ENCODE measurements at places on chromosomes 6 and 20.

DNA sequence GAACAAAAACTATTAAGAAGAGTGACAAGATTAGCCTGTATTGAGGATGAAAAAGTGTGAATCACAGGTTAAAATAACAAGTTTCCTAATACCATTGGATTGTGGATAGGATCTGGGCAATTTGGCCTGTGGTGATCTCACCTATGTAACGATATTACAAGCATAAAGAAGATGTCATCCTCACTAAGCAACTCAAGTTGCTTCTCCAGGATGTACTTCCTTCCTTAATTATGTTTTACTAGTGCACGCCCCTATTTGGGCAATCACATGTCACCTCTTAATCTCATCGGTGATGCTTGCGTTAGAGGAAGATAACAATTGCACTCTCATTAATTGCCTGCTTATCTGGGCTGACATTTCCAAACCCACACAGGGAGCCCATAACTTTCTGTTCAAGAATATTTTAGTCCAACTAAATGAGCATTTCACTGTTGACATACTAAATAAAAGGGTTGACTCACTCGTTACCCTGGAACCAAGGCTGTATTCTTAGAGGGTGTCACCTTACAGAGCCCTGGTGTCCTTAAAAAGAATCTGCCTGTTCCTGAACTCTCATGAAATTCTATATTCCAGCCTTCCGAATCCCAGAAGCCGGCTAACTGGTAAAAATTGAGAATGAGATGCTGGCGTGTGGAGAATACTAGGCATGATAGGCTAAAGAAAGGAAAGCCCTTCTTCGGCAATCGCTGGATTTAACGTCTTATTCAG, 88.2 kb upstream of the ATXN1 start:
- H3K27ac ChIP-seq = no peak overlapping the region
- no peak overlapping the region for H3K4me3 ChIP-seq
- no peak for DNase-seq
- no peaks in the 10 kb centered on the region for H3K27me3 ChIP-seq
- peaks cover 4% of the 10 kb centered on the region for H3K4me1 ChIP-seq
- H3K36me3 ChIP-seq = no peaks in the 10 kb centered on the region

DNA sequence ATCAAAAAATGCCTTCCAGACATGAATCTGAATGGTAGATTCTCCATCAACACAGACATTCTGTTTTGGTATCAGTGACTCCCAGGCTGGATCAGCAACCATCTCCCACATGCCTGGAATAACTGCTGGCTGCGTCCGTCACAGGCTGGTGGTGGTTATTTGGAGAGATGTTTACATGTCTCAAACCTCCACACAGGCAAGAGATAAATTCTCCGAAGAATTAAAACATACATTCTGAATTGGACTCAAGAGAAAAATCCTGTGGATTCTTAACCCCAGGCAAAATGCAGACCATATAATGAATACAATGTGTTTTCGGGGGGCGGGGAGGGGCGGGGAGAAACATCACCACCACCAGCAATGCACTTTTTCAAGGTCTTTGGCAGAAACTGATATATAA, 108.2 kb downstream of the THBS2 start:
- no peak overlapping the region for H3K27ac ChIP-seq
- no peaks in the 10 kb centered on the region for H3K27me3 ChIP-seq
- no peaks in the 10 kb centered on the region for H3K36me3 ChIP-seq
- peaks cover 17% of the 10 kb centered on the region for H3K4me1 ChIP-seq

DNA sequence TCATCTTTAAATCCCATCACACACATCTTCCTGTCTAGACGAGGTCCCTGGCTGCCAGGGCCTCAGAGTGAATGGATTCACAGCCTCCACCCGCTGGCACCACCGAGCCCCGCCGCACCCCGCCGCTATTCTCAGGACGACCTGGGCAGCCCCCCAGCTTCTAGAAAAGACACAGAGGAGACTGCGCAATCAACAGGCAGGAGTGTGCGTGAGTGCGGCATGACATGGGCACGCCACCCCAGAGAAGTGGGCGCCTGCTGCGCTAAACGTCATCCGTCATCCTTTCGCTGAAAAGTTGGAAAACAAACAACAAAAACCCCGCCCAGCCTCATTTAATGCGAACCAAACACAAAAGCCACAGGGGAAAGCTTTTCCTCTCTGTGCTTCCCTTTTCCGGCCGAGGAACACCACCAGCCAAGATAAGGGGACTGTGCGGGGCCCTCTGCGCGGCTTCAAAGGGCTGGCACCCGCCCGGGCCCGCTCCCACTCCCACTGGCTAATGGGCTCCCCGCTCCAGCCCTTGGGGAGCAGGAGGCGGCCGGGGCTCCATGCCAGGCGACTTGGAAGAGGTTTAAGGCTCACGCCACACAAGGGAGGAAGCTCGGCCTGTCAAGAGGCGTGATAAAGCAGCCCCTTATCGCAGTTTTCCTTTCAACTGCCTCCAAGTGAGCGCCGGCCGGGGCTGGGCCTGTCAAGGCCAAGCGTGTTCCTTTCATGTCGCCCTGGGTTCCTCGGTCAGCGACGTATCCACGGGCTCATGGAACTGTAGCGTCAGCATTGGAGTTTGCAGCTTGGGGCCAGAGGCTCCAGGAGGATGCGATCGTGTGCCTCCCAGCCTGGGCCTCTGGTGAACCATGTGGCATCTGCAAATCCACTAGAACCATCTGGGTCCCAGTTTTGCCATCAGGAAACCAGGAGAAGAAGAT, 50.1 kb downstream of the NFATC2 start:
- H3K27ac ChIP-seq = no peak overlapping the region
- no peaks in the 10 kb centered on the region for H3K27me3 ChIP-seq
- H3K4me3 ChIP-seq = peak overlapping the region; percentile 63
- peaks cover 4% of the 10 kb centered on the region for H3K4me1 ChIP-seq
- H3K36me3 ChIP-seq = no peaks in the 10 kb centered on the region

GRCh38 chr6:32922083-32922482, 18.7 kb downstream of the HLA-DMB start:
- H3K36me3 ChIP-seq = no peaks in the 10 kb centered on the region
- H3K27ac ChIP-seq = no peak overlapping the region
- no peak for DNase-seq
- no peaks in the 10 kb centered on the region for H3K4me1 ChIP-seq
- no peak overlapping the region for H3K4me3 ChIP-seq

DNA sequence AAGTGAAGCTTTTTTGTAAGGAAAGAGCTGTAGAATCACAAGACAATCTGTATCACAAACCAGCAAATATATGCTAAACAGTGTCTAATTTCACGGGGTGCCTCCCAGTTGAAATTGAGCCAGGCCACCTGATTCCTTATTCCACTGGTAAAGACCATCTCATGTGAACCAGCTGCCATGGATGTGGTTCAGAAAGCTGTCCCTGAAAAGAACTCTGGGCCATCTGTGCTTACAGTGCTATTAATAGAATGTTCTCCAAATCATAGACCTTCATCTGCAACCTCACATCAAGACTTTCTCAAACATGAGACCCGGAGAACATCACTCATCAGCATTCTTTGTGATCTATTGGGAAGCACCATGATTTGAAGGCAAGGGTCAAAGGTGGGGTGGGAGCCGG, 89.7 kb downstream of the FBXO5 start:
- H3K4me3 ChIP-seq = no peak overlapping the region
- H3K4me1 ChIP-seq = no peaks in the 10 kb centered on the region
- no peak overlapping the region for H3K27ac ChIP-seq
- no peaks in the 10 kb centered on the region for H3K27me3 ChIP-seq
- DNase-seq = no peak
- H3K36me3 ChIP-seq = no peaks in the 10 kb centered on the region

DNA sequence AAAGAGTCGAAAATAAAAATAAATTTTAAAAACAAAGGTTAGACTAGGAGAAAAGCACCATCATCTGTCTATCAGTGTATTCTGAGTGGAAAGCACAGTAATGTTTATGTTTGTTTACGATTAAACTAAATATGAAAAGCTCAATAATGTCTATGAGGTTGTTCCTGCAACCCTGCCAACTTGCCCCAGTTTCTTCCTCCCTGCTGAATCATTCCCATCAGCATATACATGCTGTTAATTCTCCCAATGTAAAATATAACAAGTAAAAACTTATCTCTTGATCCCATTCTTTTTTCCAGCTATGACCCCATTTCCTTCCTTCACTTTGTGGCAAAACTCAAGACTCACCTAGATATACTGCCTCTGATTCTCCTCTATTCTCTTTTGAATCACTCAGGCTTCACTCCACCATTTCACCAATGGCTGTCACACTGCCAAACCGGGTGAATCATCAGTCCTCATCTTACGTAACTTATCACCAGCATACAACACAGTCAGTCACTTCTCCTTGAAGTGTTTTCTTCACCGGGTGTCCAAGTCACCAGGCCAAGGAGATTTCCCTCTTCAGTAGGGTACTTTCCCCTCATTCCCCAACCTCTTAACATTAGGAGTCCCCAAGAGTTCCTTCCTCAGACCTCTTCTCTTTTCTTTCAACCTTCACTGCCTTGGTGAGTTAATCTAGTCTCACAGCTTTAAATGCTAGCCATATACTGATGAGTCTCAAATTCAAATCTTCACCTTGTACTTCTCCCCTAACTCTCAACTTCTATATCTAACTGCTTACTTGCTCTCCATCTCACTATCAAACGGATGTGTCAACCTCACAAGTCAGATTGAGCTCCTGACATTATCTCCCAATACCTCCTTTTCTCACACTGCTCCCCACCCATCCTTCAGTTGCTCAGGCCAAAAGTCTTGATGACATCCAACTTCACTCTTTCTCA, 6.2 kb downstream of the TMEM242 start:
- peak; percentile 71 for DNase-seq
- no peak overlapping the region for H3K27ac ChIP-seq
- H3K4me1 ChIP-seq = peaks cover 5% of the 10 kb centered on the region
- H3K36me3 ChIP-seq = peaks cover 22% of the 10 kb centered on the region
- no peaks in the 10 kb centered on the region for H3K27me3 ChIP-seq

GRCh38 chr20:38267296-38267695, 6.8 kb upstream of the KIAA1755 start:
- H3K4me3 ChIP-seq = no peak overlapping the region
- no peak overlapping the region for H3K27ac ChIP-seq
- H3K36me3 ChIP-seq = no peaks in the 10 kb centered on the region
- peaks cover 48% of the 10 kb centered on the region for H3K4me1 ChIP-seq
- DNase-seq = no peak

DNA sequence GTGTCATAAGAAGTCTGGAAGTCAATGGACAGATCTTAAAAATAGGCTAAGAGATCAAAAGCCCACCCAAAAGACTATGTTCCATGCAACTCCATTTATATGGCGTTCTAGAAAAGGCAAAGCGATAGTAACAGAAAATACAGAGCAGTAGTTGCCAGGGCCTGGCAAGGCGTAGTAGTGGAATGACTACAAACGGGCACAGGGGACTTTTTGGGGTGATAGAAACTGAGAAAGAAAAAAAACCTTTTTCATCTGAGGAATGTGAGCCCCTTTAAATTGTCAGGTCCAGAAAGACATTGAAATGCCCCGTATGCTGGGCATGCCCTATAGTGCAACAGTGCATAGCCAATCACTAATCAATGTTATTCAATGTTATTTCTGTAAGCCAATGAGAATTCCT, 47.2 kb upstream of the FAM50B start:
- no peaks in the 10 kb centered on the region for H3K36me3 ChIP-seq
- peaks cover 33% of the 10 kb centered on the region for H3K4me1 ChIP-seq
- peak overlapping the region; percentile 94 for H3K27ac ChIP-seq
- H3K27me3 ChIP-seq = no peaks in the 10 kb centered on the region
- no peak for DNase-seq

- no peaks in the 10 kb centered on the region for H3K36me3 ChIP-seq
- no peak overlapping the region for H3K27ac ChIP-seq
- no peak for DNase-seq
- peaks cover 28% of the 10 kb centered on the region for H3K27me3 ChIP-seq
- peak overlapping the region; percentile 43 for H3K4me3 ChIP-seq
Measured at GRCh38 chr20:63008541-63009044, 1.8 kb upstream of the BHLHE23 start.

- no peaks in the 10 kb centered on the region for H3K36me3 ChIP-seq
- no peak overlapping the region for H3K4me3 ChIP-seq
- no peak for DNase-seq
- no peak overlapping the region for H3K27ac ChIP-seq
- peaks cover 4% of the 10 kb centered on the region for H3K4me1 ChIP-seq
- H3K27me3 ChIP-seq = no peaks in the 10 kb centered on the region
Measured at GRCh38 chr6:113125626-113126025, 731.5 kb upstream of the MARCKS start.

- H3K27me3 ChIP-seq = no peaks in the 10 kb centered on the region
- H3K36me3 ChIP-seq = no peaks in the 10 kb centered on the region
- H3K4me1 ChIP-seq = peaks cover 14% of the 10 kb centered on the region
- peak; percentile 43 for DNase-seq
- H3K4me3 ChIP-seq = peak overlapping the region; percentile 38
Measured at GRCh38 chr6:37059344-37060194, 54.1 kb downstream of the FGD2 start.

GRCh38 chr20:57660181-57660921, 40.1 kb upstream of the ZBP1 start:
- H3K27ac ChIP-seq = no peak overlapping the region
- no peak for DNase-seq
- no peaks in the 10 kb centered on the region for H3K27me3 ChIP-seq
- H3K36me3 ChIP-seq = peaks cover 32% of the 10 kb centered on the region
- no peak overlapping the region for H3K4me3 ChIP-seq

GRCh38 chr20:6081236-6081635, 27.4 kb upstream of the LRRN4 start:
- H3K27ac ChIP-seq = no peak overlapping the region
- no peaks in the 10 kb centered on the region for H3K36me3 ChIP-seq
- no peak overlapping the region for H3K4me3 ChIP-seq
- H3K27me3 ChIP-seq = no peaks in the 10 kb centered on the region

DNA sequence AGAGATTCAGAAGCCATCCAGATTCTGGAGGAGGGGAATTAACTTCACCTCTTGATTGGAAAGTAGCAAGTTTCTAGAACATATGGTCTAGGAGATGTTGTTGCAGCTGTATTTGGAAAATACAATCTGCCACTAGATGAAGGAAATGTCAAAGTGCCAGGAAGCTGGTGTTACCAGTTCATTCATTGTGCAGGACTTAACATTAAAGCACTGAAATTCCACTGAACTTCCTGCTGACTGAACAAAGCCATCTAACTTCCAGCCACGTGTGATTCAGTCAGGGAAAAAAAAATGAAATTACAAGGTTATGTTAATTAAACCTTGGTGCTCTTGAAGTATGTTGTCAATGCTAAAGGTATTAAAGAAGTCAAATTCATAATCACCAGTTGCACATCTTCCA, 321.5 kb upstream of the SASH1 start:
- no peaks in the 10 kb centered on the region for H3K4me1 ChIP-seq
- H3K4me3 ChIP-seq = no peak overlapping the region
- no peak for DNase-seq
- H3K27ac ChIP-seq = no peak overlapping the region
